Fibroblast of skin of right biceps (primary cell): ENCODE measurements at places on chromosomes 13 and 19.
A peak's percentile ranks its signal among the peaks of the same experiment; 100 is the strongest.

- DNase-seq: no peak
Measured at GRCh38 chr19:29015569-29015968, 197.4 kb downstream of the UQCRFS1 start.

DNA sequence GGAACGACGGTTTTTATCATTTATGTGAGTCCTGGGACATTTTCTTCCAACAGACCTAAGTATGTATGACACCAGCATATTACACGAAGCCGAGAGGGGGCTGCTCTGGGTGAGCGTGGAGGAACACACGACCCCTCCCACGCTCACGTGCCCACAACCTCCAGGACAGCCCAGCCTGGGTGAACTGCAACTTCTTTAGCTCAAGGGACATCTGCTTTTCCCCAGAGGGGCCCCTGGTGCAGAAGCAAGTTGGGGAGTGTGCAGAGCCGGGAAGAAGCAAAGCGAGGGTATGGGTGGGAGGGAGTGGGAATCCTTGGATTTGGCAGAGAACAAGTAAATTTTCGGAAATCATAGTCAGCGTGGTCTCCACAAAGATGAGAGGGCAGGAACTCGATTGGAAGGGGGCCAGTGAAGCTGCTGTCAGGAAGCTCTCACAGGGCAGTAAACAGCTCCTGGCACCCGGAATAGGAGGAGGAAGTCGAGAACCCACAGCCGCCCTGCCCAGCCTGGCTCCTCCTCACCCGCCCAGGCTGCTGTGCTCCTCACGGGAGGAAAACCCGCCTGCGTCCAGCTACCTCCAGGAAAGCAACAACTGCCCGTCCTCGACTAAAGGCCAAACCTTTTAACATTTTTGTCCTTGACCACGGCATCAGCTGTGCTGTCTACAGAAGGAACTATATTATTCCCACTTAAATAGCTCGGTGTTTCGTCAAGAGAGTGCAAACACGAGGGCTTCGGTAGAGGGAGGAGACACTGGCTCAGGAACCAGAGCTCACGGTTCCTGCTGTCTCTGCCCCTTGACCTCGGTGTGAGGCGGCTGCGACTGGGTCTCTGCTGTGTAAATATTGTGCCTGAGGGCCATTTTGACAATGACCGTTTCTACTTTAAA is 17.2 kb upstream of the CFAP97D2 start:
- DNase-seq: peak; percentile 39

- DNase-seq: no peak
Measured at GRCh38 chr13:100300243-100300642, 211.3 kb downstream of the PCCA start.

GRCh38 chr13:52850396-52851136 is 2.1 kb upstream of the PCDH8 start:
- peak; percentile 49 for DNase-seq

DNA sequence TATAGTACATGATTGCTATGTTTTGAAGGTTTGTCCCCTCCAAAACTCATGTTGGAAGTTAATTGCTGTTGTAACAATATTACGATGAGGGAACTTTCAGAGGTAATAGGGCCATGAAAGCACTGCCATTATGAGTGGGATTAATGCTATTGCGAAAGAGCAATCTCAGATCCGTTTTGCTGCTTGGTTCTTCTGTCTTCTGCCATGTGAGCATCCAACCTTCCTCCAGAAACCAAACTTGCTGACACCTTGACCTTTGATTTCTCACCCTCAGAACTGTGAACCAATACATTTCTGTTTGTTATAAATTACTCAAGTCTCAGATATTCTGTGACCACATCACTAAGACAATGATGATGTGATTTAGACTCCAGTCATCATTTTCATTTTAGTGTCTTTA is 2590.9 kb downstream of the PCDH9 start:
- peak; percentile 8 for DNase-seq

GRCh38 chr19:54191011-54191810 is at the start of gene TSEN34:
Gene TSEN34, plus strand, starts transcription at chr19:54191308. Its CDS starts 57 bp downstream, at chr19:54191365.
- DNase-seq: peak; percentile 81

DNA sequence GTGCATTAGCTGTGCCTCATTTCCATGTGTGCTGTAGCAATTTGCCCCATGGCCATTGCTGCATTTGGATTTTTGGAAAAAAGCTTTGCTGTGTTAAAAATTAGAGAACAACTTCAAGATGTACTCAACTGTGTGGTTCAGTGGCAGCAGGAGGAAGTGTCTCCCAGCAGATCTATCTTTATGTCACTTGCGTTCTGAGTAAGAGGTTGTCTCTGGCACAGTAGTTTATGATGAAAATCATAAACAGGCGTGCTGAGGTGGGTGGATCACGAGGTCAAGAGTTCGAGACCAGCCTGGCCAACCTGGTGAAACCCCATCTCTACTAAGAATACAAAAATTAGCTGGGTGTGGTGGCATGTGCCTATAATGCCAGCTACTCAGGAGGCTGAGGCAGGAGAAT is 29.0 kb upstream of the RNF17 start:
- no peak for DNase-seq

GRCh38 chr19:4338441-4339355 is at the start of gene STAP2:
Gene STAP2, minus strand, starts transcription at chr19:4338827. Its CDS starts 74 bp downstream, at chr19:4338753.
- DNase-seq: no peak

DNA sequence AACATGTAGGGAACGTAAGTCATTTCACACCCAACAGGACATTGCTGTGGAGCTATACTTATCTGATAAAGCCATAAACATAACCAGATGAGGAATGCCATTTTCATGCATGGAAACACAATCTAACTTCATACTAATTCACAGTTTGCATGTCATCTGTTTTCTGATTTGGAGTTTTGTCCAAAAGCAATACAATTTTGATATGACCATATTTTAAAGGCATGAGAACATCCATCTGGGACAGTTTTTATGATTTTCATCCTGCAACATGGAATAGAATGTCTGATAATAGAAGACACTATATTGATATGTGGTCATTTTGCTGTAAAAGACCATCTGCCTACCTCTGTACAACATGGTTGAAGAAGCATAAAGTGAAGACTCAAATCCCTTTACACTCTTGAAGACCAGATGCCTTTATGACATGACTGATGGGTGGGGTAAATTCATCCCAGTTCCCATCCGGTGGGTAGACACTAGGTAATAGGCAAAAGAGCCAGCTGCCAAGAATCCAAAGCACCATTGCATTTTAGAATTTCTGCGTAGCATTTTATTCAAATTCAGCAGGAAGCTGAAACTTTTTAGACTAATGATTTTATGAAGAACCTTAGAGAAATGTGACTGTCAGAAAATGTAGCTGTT is 309.8 kb downstream of the LMO7 start:
- no peak for DNase-seq

DNA sequence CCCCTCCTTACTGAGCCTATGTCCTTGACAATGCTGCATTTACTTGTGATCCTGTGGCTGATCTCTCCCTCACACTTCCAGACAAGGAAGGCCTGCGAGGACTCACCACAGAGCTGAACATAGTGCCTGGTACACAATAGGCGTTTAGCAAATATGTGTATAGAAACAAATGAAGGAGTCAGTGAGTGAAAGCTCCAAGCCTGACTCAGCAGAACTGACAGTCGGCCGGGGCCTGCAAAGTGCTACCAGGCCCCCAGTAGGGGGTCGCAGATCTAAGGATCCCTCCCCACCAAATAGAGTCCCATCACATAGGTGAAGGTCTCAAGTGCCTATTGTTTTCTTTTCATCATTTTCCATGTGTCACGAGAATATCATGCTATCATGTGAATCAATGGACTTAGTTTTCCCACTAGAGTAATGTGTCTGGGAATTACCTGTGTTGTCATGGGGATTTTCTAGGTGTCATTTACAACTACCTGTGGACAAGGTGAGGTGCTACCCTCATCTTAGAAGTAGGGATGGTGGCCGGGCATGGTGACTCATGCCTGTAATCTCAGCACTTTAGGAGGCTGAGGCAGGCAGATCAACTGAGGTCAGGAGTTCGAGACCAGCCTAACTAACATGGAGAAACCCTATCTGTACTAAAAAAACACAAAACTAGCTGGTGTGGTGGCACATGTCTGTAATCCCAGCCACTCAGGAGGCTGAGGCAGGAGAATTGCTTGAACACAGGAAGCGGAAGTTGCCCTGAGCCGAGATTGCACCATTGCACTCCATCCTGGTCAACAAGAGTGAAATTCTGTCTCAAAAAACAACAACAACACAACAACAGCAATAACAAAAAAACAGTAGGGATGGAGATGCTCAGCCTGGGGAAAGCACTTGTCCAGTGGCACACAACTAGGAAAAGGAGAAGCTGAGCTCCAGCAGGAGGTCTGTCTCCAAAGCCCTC is 50.3 kb upstream of the CYP2A7 start:
- no peak for DNase-seq

DNA sequence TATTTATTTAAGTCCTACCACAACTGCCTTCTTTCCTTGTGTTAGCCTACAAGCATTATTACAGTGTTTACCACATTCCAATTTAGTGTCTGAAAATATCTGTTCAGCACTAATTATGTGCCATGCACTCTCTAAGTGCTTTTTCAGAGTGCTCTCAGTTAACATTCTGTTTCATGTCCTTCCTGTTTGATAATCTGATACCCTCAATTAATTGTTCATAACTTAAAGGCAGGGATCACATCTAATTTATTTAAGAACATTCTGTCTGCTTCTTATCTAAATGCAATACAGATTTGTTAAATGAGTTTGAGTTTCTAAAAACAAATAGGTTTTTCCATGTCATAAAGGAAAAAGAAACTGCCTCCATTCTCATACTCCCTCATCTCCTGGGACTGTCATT is 649.6 kb upstream of the ATXN8OS start:
- DNase-seq: no peak

GRCh38 chr19:2863816-2864215 is 3.3 kb upstream of the ZNF556 start:
- no peak for DNase-seq

DNA sequence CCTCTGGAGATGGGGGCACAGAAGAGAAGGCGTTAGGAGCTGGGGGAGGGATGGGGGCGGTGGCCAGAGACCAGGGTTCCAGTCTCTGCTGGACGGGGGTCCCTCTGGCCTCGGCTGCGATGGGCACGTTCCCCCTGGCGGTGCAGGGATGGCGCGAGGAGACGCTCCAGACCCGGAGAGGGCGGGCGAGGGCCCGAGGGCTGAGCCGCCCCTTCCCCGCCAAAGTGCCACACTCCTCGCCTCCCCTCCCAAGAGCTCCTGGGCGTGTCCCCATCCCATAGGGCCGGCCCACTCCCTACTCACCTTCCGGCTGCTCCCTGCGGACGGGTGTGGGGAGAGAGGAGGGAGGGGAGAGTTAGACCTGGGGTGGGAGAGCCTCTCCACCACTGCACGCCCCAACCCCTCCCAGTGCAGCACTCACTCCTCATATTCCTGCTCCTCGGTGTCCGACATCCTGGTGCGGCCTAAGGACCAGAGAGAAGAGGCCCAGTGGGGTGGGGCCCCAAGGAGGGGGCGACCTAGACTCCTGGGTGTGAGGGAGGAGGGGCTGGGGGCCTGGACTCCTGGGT is 2.2 kb downstream of the TNNT1 start:
- DNase-seq: peak; percentile 27

- DNase-seq: no peak
Measured at GRCh38 chr13:114268344-114269280, 12.8 kb upstream of the UPF3A start.

DNA sequence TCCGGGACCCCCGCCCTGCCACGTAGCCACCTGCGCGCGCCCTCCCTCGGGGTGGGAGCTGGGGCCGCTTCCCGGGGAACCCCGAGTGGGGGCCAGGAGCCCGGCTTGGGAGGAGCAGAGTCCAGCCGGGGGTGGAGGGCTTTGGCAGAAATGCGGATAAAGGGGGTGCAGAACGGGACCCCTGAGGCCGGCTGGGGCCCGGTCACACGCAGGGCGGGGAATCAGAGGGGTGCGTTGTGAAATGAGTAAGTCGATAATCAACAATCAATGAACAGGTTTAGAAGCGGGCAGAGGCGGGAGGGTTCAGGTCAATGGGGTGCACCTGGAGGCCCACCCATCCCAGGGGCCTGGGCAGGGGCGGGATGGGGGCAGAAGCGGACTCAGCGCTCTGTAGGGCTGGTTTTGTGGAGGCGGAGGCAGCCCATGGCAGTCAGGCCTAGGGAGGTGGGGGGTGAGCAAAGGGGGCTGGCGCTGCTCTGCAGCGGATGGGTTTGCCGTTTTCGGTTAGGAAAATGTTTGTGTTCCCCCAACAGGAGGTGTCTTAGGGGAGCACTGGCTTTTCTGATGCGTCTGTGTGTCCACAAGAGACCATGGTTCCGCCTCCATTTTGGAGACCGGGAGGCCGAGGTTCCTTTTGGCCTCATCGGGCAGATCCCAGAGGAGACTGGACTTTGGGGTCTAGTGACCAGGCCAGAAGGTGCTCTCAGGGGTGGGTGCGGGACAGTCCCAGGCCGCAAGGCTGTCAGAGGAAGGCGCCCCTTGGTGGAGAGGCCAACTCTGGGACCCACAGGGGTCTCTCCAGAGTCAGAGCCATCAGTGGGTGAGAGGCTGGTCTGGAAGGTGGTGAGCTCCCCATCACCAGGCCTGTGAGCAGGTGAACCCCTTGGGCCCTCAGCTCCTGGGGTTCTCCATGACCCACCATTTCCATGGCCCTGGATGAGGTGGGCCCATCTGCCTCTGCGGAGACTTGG is 683 bp upstream of the DIRAS1 start:
- no peak for DNase-seq

- DNase-seq: peak; percentile 18
Measured at GRCh38 chr13:19927117-19927748, 31.3 kb upstream of the ZMYM2 start.

GRCh38 chr19:7191946-7192691 is 102.1 kb downstream of the INSR start:
- peak; percentile 48 for DNase-seq

DNA sequence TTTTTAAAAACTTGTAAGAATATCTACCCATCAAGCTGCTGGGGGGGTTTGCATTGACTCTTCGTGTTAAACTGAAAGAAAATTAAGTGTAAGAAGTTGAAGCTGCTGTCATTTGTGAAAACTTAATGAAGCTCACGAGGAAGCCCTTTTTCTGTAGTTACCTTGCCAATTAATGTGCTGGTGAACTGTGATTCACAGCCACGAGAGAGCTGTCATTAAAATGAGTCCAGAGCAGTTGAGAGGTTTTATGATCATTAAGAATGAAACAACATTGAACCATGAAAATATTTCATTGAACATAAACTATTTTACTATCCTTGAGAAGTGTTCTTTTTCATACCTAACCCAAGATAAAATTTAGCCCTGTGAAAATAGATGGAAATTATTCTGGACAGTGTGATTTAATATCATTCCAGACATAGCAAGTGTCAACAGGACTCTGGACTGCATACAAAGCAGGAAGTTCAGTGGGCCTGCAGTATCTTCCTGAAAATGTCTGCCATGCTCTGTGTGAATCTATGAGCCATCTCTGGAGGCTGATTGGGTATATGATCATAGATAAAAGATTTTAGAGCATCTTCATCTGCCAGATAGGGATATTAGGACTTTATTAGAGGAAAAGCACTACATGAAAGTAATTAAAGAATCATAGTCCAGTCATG is 53.8 kb downstream of the DPY19L3 start:
- DNase-seq: no peak

GRCh38 chr13:42484386-42484785 is 89.6 kb upstream of the TNFSF11 start:
- no peak for DNase-seq
